Hepatocyte (in vitro differentiated cells): ENCODE measurements at places on chromosomes 7 and 10.

DNA sequence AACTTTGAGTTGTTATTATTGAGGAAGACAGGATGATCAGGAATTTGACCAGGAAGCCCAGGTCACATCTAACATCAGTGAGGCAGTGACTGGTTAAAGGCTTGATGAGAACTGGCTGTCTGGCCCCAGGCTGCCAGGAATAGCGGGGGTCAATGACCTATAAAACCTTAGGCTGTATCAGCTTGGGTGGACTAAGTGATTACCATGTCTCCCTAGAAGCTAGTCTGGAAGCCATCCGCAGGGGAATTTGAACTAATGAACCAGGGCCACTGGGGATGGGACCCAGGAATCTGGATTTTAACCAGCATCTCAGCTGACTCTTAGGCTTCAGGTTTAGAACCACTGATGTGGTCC is 56.6 kb downstream of the BPGM start:
- DNase-seq = no peak

DNA sequence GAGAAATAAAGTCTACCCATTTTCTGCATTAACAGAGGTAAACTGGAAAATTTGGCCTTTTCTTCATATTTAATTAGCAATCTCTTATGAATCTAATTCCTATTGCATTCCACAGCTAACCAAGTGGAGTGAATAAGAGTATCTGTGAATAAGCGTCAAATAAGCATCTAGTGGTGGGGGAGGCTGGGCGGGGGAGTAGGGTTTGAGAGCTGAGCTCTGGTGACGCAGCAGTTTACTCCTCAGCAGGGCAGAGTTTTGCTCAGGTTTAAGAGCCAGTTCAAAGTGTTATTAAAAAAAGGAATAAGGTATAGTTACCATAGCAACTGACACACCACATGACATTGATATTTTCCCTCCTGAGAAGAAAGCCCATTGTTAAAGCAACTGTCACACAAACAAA is 1346.8 kb upstream of the CELF2 start:
- DNase-seq = no peak

DNA sequence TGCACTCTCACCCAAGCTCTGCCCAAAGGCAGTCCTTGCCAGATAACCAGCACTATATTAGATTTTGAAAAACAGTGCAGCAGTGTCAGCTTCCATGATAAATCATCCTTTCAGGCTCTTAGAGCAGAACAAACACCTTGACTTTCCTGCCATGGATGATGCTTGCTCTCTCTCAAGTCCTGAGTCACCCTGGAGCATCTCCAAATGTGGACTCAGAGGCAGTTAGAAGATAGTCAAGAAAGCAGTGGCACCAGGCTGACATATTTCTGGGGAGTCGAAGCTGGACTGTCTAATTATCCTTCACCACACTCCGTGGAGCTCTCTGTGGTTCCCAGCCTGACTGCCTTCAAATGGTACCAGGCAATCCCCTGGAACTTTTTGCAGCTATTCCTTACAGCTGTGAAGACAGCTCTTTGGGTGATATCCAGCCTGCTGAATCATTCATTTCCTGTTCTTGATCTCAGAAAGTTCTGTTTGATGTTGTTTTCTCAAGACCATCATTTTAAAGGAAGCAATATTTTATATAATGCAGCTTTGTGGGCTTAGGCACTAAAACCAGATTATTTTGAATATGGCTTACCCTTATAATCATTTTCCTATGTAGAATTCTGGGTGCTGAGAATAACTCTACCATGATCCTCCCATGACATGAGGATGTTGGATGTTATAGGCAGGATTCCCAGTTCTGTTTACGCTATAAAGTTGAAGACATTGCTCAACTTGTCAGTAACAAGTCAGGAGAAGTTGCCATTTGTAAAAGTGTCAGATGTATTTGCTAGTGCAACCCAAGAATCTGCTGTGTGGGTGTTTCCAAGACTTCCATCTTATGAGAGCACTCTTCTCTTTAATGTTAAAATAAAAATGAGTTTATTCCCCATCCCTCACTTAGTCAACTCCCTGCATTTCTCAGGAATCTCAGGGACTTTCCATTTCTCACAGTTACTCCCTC is 233.8 kb downstream of the C7orf25 start:
- DNase-seq = peak; percentile 37

GRCh38 chr10:97500297-97500575 is 1.5 kb downstream of the UBTD1 start:
- DNase-seq = no peak

DNA sequence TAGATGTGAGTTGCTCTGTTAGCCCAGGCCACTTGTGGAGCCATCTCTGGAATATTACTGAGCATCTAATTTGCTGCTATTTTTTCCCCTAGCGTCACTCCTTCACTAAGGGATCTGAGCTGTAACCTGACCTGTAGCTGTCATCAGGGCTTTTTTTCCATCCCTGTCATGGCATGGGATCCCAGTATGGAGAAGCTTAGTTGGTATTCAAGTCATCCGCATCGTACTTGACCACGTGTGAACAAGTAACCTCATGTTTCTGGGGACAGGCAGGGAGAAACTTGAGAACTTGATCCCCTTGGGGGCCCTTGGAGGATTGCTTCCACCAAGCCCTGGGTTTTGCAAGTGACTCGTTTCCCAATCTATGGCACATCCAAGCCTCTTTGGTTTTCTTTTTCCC is 474.4 kb upstream of the GALNT17 start:
- no peak for DNase-seq

- DNase-seq = no peak
Observed at GRCh38 chr7:24888653-24889052, 91.3 kb downstream of the OSBPL3 start.

GRCh38 chr10:69096045-69096444 is 8.1 kb downstream of the SRGN start:
- no peak for DNase-seq

DNA sequence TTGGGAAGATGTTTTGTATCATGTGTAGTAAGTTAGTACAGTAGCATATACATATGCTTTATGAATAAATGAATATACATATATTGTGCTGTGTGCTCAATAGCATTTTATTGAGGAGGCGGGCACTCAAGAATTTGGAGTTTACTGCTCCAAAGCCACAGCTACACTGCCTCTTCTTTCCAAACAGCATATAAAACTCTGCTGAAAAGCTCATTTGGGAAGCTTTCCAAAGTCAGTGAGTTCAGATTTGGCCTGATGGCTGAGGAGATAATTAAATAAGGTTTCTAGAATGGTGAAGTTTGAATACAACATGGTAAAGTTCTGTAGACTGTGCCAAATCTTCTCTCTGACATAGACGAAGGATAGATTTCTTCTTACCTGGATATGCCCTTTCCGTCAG is 29.8 kb downstream of the CDK1 start:
- DNase-seq = peak; percentile 15

- DNase-seq = no peak
Observed at GRCh38 chr7:157979636-157980340, 607.8 kb downstream of the PTPRN2 start.

DNA sequence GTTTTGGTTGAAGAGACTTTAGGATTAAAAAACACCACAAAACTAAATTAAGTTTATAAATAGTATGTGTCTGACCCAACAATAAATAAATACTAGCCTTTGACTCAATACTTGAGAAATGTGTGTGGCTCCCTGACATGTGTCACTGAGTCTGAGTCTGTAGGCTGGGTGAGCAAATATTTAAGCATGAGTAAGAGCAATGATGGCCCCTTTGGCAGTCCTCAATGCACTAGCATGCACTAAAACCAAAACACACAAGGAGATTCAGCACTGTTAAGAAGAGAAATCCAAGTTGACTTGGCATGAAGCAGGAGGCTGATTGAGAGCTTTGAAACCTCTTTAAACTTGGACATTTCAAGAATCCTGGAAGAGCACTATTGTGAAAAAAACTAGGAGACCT is 37.1 kb downstream of the CCDC71L start:
- peak; percentile 15 for DNase-seq

GRCh38 chr10:49141541-49142332 is 7.9 kb upstream of the FAM170B start:
- DNase-seq = no peak

DNA sequence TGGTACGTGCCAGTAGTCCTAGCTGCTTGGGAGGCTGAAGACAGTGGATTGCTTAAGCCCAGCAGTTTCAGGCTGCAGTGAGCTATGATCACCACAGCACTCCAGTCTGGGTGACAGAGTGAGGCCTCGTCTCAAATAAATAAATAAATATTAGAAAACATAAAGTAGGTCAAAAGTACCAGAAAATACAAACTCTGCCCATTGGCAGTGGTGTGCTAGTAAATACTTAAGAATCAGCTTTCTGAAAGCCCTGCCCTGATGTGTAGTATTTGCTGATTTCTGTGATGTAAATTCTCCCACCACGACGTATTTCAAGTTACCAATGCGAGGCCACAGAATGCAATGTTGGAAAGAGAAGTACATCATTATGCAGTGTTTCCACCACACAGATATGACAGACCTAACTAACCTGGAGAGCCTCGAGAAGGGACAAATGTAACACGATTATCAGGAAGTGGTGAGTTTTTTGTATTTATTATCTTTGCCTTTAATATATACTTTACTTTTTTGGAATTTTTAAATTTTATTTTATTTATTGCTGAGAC is 11.8 kb upstream of the MAP3K8 start:
- DNase-seq = no peak

- DNase-seq = peak; percentile 85
Observed at GRCh38 chr10:5071411-5072198, 22.6 kb upstream of the AKR1C3 start.

DNA sequence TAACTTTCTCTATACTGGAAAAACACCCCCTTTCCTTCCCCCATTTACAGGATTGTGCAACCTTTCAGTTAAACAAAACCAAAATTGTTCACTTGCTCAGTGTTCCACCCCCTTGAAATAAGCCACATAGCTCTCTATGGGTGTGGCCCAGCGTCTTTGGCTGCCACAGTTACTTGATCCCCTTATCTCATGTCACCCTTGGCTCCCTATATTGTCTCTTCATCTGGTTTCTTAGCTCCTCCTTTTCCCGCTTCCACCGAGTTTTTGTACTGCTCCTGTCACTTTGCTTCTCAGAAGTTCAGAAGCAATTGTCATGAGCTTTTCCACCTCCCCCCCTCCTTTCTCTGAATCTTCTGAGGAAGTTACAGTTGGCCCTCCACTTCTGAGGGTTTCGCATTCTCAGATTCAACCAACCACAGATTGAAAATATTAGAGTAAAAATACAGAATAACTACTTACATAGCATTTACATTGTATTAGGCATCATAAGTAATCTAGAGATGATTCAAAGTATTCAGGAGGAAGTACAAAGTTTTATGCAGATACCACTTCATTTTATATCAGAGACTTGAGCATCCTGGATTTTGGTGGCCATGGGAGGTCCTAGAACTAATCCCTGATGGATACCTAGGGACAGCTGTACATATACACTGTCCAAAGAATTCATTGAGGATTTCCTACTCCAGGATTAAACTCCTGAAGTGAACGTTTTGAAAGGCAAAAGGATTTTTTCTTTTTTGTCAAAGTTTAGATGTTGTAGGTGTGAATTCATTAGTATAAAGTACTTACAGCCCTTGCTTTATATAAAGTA is 60.4 kb downstream of the ADD3 start:
- DNase-seq = no peak

- no peak for DNase-seq
Observed at GRCh38 chr10:72034040-72034499, 54.3 kb downstream of the SPOCK2 start.

DNA sequence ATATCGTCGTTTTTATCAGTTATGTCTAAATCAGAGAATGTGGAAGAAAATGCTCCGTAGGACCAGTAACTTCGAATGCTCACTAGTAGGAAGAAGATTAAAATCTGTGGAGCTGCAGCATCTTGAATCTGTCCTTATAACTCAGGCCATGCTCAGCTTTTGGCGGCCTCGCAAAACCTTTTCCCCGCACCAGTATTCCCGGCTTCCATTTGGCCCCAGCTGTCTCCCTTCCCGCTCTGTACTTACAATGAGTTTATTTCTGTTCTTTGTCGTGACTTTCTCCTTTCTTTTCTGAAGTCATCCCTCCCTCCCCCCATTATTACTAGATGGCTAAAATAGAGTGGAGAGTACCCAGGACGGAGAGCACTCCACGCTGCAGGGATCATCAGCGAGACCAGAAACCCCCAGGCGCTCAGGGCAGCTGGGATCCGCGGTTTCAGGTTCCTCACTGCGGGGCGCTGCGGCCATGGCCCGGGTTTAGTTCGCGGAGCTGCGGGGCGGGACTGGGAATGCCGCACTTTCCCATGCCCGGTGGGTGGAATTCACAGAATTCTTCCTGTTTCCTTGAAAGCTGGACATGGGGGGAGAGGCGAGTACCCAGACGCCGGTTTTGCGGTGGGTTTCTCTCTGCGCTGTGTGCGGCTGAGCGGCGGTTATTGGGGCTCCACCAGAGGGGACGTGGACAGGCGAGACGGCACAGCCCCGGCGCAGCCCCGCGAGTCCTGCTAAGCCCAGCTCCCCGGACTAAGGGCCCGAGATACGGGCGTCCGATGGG is 183.5 kb downstream of the POM121L12 start:
- DNase-seq = peak; percentile 34

- no peak for DNase-seq
Observed at GRCh38 chr10:44198096-44198779, 186.7 kb downstream of the CXCL12 start.

- no peak for DNase-seq
Observed at GRCh38 chr10:31384589-31384949, 65.6 kb downstream of the ZEB1 start.

GRCh38 chr10:30812018-30812851 is 182.7 kb upstream of the LYZL2 start:
- peak; percentile 55 for DNase-seq

GRCh38 chr7:154937837-154938236 is 65.1 kb downstream of the PAXIP1 start:
- no peak for DNase-seq

DNA sequence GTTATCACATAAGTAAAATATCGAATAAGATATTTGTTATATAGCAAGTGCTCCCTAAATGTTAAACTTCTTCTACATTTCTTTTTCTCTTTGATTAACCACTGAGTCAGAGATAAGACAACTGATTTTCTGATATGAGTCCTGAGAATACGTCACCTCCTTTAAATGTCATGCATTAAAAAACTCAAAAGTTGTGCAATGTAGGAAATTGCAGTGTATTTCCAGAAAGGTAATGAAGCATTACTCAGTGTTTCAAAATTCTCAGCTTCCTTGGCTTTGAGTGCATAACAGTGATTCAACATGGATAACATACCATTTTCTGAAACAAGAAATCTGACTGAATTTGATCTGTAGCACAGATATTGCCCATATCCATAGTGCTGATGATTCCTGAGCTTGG is 155.8 kb downstream of the BMPER start:
- DNase-seq = no peak

DNA sequence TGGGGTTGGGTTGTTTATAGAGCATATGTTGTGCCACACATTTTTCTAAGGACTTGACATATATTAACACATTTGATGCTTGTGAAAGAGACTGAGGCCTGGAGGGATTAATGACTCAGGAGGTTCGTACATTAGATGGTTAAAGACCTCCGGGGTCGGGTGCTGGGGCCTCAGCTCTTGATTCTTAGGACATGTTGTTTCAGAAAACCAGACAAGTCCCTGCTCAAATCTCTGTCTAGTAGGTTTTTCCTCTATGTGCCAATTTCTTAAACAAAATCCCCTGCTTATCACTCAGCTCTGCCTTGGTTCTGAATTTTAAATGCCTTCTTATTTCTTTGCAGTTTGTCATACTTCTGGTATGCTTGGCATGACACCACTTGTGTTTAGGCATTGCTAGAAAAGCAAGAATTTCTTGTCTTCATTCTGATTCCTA is 5.8 kb downstream of the UPP1 start:
- no peak for DNase-seq

- no peak for DNase-seq
Observed at GRCh38 chr10:48501787-48502771, 102.8 kb downstream of the ARHGAP22 start.
